Activated T-helper 2 cell treated with anti-CD3 and anti-CD28 coated beads, Interferon-gamma antibody, Interleukin-2, Interleukin-4, amounts not matched to agents 10 μg/mL and 5 μg/mL and 100 μg/mL, durations not matched to agents 14 hours and 24 hours and 36 hours (primary cell): ENCODE measurements at places on chromosomes 2 and 18. TPM values are rescaled to one million over a fixed set of nuclear protein-coding genes. Genes with fewer than 3 reads are reported as not detected.

Gene EFHD1
- total RNA-seq = 0.16 and 0.48 TPM in 2 replicates

Gene C2orf66
- 0.25 TPM in 2 replicates for total RNA-seq

Gene ZNF385B
- not detected in 2 replicates for total RNA-seq

Gene FBXO41
- total RNA-seq = 25.3 and 25.7 TPM in 2 replicates

Gene PROKR1
- not detected in 2 replicates for total RNA-seq
